ENCODE measurements at places on chromosomes 3 and 15.

DNA sequence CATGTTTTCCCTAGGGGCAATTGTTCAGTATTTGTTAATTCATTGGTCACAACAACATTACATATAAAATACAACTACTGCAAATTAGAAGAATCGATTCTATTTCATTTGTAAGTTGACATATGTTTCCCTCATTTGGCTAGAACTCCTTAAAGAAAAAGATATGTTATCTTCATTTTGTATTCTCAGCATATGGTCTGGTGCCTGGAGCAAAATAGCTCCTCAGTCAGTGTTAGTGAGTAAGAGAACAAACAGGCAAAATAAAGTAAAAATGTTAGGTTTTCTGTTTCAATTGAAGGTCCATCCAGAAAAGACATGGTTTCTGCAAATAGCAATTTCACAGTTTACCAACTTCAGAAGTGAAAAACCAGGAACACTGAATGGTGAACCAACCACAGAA, 1343.1 kb downstream of the ROBO1 start:
- DNase-seq = no peak

DNA sequence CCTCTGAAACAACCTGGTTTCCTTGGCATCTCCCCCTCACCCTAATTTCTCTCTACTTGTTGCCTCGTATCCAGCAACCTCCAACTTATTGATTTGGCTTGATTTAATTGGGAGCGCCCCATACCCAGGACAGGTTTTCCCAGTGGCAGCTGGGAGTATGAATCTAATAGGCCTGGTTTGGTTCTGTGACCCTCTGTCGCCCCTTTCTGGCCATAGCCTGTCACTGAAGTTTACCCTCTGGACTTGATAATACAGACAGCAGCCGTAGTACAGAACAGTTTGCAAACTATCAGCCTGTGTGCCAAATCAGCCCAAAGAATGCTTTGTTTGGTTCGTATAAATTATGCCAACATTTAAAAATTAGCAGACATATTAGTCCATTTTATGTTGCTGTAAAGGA, 525.1 kb upstream of the GOLIM4 start:
- no peak for DNase-seq

DNA sequence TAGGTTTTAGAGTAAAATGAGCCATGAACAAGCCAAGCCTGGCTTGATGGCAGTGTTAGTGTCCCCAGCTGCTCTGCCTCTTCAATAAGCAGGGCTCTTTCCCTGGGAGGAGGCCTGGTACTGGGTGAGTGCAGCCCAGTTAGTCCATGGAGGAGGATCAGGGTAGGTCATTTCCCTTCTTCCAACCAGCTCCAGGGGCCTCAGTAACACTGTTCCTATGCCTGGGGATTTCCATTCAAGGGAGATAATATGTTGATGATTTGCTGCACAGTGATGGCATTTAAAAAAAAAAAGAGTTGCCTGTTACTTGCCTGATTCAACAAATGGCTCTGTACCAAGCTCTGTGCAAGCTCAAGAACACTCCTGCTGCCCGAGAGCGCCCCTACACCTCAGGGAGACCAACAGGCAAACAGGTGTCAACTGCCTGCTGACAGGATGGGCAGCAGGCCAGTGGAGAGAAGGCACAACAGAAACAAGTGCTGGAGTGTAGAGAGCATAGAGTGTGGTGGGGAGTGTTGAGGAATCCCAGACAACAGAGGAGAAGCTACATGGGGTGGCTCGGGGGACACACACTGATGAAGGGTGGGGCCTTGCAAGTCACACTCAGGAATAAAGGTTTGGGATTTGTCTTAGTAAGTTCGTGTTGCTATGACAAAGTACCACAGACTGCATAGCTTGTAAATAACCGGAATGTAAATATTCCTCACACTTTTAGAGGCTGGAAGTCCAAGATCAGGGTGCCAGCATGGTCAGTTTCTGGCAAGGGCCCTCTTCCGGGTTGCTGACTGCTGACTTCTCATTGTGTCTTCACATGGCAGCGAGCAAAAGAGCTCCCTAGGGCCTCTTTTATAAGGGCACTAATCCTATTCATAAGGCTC, 78.6 kb upstream of the PXYLP1 start:
- no peak for DNase-seq

DNA sequence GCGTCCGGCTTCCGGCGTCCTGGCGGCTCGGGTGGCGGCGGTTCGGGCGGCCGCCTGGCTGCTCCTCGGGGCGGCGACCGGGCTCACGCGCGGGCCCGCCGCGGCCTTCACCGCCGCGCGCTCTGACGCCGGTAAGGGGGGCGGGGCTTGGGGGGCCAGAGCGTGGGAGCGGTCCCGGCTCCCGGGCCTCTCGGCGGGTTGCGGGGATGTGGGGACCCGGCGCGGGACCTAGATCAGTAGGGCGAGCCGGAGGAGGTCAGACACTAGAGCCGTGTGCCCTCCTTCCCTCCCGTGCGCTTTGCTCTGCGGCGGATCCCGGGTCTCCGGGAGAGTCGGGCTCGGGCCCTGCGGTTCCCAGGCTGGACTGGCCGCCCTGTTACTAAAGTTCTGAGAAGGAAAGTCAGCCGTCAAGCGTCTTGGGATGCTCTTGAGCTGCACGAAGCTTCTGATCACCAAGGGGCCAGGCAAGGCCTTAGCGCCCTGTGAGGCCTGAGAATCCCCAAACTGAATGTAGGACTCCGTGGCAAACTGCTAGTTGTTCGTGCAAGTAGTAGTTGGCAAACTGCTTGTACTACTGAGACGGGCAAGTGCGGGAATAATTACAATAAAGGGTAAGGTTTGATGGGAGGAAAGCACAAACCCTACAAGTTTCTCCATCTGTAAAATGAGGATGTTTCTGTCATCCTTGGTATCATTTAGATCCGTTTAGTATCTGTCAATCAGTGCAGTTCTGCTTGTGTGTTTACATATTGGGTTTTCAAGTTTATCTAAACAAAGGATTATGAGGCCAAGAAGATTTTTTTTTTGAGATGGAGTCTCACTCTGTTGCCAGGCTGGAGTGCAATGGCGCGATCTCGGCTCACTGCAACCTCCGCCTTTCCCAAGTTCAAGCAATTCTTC, 587 bp downstream of the PIGX start:
- no peak for DNase-seq

DNA sequence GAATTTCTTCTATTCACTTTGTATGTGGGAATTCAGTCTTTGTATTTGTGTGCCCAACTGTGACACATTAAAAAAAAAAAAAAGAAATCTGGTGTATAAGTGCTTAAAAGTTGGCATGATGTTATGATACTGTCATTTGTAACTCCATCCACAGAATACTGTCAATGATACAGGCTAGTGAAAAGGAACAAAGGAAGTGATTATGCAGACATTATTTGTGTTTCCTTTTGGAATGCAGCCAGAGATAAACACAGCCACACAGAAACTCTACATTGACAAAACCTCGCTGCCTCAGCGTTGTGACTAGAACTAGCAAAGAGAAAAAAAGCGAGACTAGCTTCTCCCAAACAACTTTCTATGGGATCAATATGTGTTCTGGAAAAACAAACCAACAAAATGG, 519.2 kb upstream of the AGTR1 start:
- DNase-seq = no peak

- DNase-seq = no peak
Observed at GRCh38 chr15:55282284-55282833, 7.3 kb downstream of the RAB27A start.

DNA sequence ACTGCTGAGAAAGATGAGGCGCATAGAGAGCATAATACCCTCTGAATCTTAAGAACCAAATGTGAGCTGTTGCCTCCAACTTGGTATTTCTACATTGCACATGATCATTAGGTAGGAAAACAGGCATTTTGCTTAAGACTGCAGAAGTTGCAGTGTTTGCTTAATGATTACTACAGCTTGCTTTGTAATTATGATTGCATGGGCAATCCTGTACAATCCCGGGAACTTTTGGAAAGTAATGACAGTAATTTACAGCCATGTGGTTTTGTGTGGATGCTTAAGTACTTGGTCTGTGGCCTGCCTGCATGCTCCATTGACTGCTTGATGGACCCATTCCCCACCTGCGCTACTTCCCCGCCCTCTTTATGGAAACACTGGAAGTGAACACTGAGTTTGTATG, 301.1 kb downstream of the DIPK2A start:
- no peak for DNase-seq

DNA sequence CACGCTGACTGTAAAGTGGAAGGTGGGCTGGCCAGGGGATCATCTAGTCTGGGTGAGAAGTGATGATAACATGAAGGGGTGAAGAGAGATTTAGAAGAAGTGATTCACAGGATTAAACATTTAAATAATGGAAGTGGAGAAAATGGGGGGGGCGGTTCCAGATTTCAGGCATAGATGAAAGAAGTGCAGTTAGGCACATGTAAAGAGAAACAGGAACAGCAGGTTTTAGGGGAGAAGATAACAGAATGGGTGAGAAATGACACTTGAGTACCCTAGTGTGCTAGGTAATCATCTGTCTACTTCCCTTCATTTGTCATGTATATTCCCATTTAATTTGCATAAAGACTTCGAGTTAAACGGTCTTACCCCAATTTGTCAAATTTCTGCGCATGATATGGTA, 15.3 kb downstream of the B3GNT5 start:
- no peak for DNase-seq

DNA sequence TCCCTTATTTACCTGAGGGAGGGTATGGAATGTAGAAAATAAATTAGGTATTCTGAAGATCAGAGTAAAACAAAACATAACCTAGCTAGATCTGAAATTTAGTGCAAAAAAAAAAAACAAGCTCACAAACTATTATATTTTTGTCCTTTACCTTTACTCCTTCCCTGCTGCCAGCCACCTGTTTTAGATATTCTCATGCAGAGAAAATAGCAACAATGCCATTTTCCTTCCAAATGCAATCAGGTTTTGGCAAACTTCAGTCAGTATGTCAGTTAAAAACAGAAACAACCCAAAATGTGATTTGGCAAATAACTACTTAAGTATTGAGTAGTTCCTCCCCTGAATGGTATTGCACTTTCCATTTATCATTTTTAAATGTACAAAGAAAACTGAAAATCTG, 35.8 kb downstream of the PEAK1 start:
- no peak for DNase-seq

GRCh38 chr3:140148824-140149390, 213.9 kb downstream of the CLSTN2 start:
- no peak for DNase-seq

GRCh38 chr3:76700323-76700722, 339.6 kb upstream of the ROBO2 start:
- DNase-seq = no peak

GRCh38 chr3:28860307-28860706, 420.6 kb upstream of the RBMS3 start:
- no peak for DNase-seq

GRCh38 chr15:60441331-60441730, 37.6 kb downstream of the ICE2 start:
- DNase-seq = no peak

- DNase-seq = no peak
Observed at GRCh38 chr3:170864525-170865208, 5.3 kb downstream of the RPL22L1 start.

DNA sequence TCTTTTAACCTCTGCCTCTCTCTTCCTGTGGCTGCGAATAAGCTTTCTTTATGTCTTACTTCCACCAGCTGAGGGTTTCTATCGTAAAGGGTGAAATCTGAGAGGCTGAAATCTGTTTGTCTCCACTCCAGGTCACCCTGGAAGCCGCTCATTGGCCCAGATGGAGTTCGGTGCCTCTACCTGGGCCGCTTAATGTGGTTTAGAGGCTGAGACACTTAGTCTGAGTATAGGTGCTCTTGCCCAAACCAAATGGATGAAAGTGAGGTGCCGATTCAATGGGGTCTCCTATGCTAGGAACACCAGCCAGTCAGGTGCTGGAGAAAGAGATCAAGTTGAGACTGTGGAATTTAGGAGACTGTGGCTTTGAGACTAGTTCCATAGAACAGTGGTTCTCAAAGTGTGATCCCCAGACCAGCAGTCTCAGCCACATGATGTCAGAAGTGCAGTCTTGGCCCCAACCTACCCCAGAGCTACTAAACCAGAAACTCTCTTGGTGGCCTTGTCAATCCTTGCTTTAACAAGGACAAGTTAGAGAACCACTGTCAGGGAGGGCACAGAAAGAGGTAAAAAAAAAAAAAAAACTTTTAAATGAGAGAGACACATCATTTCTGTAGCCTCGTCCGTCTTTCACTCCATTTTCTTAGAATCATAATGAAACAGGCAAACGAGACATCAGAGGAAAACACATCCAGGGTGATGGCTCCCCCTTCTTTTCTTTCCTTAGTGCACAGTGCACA, 54.9 kb upstream of the CCR2 start:
- DNase-seq = peak; percentile 72

GRCh38 chr3:1092771-1093170, at the start of gene CNTN6:
Gene CNTN6 (plus strand): TSS chr3:1093024. CDS start chr3:1148009, 54,985 bp downstream.
- no peak for DNase-seq

DNA sequence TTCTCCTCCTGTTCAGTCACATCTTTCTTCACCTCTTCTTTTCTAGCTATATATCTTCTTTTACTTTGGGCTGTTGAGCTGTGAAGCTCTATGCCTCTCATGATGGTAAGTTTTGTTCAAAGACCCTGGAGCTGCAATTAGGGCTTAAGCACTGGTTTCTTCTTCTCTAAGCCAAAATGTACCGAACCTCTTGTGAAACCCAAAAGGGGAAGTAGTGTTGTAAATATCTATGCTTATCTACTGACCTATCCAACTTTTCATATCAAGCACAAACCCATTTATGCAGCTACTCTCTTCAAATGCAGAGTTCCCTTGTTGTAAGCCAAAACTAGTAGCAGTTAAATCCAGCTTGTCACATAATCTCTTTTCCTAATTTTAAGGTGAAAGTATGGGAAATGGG, 123.6 kb upstream of the CD96 start:
- DNase-seq = no peak

GRCh38 chr15:31399544-31400171, 73.0 kb downstream of the KLF13 start:
- DNase-seq = no peak

- DNase-seq = no peak
Observed at GRCh38 chr3:139444446-139444845, 31.9 kb downstream of the RBP2 start.

DNA sequence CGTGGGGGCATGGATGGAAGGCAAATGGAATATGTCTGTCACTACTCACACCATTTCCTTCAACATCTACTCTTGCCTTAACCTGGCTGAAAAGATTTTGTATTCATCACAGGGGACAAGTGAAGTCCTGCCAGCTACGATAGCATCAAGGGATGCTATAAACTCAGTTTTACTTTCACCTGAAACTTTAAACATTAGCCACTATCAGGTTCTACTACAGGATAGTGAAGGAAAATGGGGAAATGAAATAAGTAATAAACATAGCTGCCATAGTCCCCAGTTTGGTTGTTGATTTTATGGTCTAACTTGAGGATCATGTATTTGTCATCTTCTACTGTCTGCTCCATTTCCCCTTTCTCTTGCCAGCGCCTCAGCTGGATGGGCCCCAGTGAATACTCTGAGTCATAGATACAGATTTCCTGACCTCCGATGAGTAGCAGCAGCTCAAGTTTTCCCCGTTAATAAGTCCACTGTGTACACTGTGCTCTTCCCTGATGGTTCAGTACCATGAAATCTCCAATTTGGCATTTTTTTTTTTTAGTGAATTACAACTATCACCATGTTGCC, 338.2 kb upstream of the SLCO3A1 start:
- DNase-seq = no peak

GRCh38 chr15:56244038-56244810, 545 bp upstream of the RFX7 start:
- peak; percentile 72 for DNase-seq
